ENCODE measurements at places on chromosomes 11 and 22.

GRCh38 chr22:27912101-27912500, 7.0 kb downstream of the PITPNB start:
- DNase-seq: no peak

DNA sequence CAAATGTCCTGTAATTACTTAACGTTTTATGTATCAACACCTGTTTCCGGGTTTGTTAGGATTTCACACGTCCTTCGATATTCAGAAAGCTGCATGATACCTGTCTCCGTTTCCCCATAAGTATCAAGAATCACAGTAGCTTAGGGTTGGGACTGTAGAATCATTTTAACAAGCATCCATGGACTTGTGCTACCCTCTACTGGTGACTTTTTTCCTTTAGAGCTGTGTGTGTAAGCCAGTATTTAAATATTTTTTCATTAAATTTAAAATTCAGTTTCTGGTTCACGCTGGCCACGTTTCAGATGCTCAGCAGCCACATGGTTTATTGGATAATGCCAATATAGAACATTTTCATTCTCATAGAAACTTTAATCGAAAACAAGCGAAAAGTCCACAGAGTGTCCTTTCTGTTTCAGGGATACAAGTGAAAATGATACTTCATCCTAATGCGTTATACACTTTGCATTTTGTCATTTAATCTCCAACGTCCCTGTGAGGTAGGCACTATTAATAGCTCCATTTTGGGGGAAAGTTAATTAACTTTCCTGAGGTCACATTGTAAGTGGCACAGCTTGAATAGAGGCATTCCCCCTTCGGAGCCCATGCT, 61.5 kb upstream of the SLC25A18 start:
- DNase-seq: peak; percentile 16

- no peak for DNase-seq
Measured at GRCh38 chr11:57353852-57354251, 15.7 kb downstream of the P2RX3 start.

DNA sequence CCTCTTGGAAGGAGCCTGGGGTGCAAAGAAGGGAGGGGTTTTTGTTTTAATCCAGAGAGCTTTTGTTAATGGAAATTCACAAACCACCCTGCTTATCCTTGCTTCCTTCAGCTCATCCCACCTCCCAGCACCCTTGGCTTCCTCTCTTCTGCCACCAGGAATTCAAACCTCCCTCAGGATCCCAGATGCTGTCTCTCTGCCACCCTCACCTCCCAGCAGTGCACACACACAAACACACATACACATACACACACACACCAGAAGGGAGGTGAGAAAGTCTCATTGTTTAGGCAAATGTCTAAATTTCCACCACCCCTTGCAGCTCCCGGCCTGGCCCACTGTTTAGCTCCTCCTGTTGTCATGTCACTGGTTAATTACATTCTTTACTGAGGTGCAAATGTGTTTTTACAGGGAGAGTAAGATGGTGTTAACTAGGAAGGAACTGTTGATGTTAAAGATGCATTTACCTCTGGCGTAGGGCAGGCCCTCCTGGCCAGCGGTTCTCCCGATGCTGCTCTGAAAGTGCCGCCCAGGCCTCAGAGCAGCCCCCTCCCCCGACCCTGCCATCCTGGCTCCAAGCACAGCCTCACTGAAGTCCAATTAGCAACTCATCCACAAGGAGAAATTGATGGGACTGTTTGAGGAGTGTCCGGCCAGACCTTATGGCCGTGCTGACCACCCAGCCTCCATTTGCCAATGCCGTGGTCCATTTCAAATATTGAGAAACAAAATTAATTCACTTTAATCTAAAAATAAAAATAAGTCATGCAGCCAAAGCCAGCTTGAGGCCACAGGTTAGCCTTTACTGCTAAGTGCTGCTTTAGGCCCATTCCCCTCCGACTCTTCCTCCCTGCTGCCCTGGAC, 165.4 kb downstream of the FEZ1 start:
- DNase-seq: no peak

DNA sequence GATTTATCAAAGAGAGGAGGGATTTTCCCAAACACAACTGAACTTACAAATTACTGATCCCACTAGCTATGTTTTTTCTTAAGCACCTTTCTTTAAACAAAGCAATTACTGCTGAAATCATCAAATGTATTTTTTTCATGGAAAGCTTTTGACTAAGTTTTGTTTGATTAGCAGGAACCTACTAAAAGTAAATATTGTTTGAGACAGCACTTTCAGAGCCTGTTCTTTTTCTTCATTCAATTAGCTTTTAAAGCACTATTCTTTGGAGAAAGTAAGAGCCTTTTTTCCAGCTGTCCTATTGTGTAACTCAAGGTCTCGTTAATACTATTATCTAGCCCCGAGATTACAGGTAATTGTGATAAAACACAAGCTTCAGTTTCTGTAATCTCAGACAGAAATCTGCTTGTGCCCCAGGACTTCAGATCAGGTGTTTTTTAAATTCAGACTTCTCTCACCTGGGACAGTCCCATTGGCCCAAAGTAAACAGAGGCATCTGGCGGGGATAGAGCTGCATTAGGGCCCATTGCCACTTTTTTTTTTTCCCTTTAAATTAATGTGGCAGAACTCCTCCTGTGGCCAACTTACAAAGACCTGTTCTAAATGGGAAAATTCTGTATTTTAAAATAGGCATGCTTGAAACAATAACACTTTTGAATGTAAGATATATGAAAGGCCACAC, 11.0 kb downstream of the CSTPP1 start:
- DNase-seq: no peak

- DNase-seq: no peak
Measured at GRCh38 chr22:25160120-25160996, 39.3 kb upstream of the CRYBB3 start.

GRCh38 chr22:19810381-19811201, 44.1 kb downstream of the GNB1L start:
- no peak for DNase-seq

DNA sequence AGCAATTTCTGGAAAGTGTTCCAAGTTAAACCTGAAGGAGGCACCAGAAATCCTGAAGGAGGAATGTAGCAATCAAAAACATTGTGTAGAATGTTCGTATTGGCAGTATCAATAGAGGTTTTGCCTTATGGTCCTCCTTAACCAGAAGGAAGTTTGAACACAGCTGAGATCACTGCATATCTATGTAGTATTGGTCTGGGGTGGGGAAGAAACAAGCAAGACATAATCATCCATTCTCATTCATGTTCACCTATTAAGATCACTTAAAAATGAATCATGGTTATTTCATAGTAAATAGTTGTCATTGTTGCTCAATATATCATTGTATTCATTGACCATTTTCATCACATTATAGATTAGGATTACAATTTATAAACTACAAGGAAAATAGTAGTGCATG, 160.5 kb downstream of the DDX10 start:
- no peak for DNase-seq

DNA sequence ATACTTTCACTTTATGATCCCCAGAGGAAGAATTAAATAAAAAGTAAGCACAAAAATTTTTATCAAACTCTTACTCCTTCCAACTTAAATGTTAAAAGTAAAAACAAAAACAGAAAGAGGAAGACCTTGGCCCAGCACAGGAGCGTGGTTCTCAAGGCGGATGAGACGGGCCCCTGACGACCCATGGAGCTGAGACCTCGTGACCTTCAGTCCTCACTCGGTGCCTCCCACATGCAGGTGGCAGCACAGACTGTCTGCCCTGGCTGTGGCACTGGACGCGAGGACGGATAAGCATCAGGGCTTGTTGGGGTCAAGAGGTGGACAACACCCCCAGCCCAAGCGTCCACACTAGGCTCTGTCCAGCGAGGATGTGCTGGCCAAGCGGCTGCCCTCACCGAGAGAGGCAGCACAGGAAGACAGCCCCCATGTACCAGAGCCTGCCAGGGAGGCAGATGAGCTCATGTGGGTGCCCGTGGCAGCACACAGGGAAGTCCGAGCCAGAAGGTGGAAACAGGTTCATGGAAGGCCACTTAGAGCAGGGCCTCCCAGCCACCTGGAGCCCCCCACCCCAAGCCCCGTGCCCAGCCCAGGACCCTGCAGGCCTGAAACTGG, 1389.8 kb downstream of the TBC1D22A start:
- DNase-seq: no peak

- DNase-seq: peak; percentile 26
Measured at GRCh38 chr22:39240831-39241793, 3.7 kb downstream of the PDGFB start.

DNA sequence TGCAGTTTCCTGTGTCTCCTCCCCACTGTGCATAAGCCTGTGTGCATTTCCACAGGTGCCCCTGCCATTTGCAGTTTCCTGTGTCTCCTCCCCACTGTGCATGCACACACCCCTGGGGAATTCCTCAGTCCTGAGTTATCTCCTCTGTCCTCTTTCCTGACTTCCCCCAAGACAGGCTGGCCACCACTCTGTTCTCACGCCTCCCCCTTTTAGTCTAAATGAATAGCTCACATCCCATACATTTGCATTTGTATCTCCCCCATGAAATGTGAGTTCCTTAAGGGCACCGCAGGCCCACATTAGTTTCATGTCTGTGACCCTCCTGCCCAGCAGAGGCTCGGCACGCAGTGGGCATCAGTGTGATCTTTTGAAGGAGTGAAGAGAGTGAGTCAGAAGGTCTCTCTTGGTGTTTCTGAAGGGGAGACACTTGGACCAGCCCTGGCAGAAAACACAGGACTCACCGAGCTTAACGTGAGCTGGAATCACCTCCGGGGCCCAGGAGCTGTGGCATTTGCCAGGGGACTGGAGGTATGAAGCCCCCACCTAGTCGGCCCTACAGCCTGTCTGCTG, 6.2 kb downstream of the LRRC74B start:
- no peak for DNase-seq

DNA sequence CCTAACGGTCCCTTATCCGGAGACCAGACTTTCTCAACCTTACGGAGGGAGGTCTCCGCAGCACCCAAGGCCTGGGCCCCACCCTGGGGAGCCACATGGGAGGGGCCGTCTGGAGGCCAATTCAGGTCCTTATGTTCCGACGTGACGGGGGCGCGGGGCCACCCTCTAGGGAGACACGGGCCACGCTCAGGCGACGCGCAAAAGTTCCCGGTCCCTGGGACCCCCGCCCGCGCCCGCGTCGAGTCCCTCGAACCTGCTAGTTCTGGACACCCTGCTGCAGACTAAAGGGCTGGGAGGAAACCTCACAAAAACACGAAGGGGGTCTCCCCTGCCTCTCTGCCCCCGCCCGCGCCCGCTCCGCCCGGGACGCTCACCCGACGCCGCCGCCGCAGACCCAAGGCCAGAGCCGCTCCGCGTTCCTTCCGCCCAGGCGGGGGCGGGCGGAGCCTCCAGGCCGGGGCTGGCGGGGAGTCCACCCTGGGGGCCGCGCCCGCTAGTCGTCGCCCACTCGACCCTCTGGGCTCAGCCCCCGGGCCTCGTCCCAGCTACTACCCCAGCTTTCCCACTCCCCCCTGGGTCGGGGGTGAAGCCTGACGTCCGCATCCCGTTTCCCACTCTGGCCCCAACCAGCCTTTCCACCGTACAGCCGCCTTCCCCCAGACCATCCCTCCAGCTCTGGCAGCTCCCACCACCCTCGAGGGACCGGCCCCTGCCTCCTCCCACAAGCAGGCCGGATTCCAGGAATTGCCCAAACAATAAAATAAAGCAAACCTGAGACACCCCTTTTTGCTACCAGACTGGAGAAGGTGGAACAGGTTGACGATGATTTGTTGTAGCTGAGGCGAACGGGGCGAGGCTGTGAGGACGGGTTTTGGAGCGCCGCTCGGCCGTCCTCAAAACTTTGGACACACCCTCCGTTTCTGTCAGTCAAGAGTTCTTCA, 2.7 kb downstream of the RNH1 start:
- no peak for DNase-seq

DNA sequence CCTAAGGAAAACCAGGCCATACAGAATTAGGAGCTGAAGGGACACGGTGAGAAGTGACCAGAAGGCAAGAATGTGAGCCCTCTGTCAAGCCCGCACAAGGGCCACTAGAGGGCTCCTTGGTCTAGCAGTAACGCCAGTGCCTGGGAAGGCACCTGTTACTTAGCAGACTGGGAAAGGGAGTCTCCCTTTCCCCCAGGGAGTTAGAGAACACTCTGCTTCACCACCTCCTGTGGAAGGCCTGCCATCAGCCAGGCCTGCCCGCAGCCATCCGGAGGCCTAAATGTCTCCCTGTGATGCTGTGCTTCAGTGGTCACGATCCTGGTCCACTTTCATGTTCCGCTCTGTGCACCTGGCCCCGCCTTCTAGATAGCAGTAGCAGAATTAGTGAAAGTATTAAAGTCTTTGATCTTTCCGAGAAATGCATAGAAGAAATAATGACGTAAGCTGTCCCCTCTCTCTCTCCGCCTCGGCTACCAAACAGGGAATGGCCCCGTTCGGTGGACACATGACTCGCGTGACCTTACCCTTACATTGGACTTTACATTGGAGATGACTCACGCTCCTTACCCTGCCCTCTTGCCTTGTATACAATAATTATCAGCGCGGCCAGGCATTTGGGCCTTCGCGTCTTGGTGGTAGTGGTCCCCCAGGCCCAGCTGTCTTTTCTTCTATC, 10.7 kb upstream of the GSTP1 start:
- peak; percentile 75 for DNase-seq

DNA sequence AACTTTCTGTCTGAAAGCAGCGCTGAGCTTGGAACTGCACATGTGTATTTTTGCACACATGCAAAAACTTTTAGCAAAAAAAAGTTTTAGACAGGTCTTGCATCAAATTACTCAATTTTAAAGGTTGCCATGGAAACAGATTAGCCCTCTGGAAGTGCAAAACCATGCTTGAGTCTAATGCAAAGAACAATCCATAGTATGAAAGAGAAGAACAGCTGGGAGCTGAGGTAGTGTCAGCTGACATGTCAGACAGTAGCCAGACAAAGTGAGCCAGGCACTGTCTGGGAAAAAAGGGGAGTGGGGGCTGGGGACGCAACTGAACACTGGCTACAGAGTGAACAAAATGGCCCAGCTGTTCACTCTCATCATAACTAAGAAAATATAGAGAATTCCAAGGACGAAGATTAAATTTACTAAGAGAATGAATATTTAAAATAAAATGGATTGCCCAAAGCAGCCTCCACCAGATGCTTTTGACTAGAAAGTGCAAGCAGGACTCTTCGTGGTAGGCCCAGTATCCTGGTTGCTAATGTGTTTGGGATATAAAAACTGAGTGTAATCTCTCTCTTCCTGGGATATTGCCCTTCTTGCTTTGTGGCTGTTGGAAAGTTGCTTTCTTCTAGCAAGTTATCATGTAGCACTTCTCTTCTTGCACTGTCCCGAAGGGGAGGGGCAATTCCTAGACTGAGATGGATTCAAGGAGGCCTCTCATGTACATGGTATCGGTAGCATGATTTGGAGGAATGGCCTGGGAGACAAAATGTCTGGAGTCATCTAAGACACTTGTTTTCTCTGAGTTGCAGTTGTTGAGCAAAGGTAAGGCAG, 434.1 kb upstream of the FAT3 start:
- DNase-seq: no peak

- DNase-seq: no peak
Measured at GRCh38 chr11:350723-351255, 18.5 kb upstream of the B4GALNT4 start.

GRCh38 chr11:128291007-128291406, 296.4 kb downstream of the ETS1 start:
- no peak for DNase-seq

GRCh38 chr22:36998620-36999351, 20.5 kb downstream of the TST start:
- no peak for DNase-seq

All from SHP77 treated with DMSO at 0.1 percent for 48 hours (cell line).